ENCODE measurements at places on chromosomes 11 and 22.

- DNase-seq: no peak
These were observed 88.1 kb downstream of the XRRA1 start for GRCh38 chr11:74860743-74861142.

GRCh38 chr11:32297611-32298011 lies 137.7 kb downstream of the WT1 start:
- DNase-seq: peak; percentile 64

DNA sequence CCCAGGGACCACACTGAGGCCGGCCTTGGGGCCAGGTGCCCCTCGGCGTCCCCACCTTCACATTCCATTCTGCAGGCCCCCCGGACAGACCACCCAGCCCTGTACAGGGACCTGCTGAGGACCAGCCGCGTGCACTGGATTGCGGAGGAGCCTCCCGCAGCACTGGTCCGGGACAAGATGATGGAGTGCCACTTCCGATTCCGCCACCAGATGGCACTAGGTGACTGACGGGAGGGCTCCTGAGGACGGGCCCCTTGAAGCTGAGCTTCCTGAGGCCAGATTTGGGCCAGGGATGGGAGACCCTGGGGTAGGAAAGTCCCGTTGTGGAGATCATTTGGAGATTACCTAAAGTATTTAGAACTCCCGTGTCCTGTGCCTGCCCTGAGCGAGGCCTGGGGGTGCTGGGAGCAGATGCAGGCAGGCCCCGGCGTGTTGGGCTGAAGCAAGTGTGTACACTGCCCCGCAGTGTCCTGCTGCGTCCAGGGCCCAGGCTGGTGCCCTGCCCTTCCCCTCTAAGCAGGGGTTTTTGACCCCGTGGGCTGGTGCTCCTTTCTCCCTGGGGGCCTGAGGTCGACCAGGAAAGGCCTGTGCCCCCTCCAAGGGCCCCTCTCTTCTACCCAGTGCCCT lies 20.0 kb downstream of the TRMU start:
- DNase-seq: peak; percentile 65

GRCh38 chr11:78961247-78961646 lies 386.6 kb upstream of the NARS2 start:
- peak; percentile 60 for DNase-seq

DNA sequence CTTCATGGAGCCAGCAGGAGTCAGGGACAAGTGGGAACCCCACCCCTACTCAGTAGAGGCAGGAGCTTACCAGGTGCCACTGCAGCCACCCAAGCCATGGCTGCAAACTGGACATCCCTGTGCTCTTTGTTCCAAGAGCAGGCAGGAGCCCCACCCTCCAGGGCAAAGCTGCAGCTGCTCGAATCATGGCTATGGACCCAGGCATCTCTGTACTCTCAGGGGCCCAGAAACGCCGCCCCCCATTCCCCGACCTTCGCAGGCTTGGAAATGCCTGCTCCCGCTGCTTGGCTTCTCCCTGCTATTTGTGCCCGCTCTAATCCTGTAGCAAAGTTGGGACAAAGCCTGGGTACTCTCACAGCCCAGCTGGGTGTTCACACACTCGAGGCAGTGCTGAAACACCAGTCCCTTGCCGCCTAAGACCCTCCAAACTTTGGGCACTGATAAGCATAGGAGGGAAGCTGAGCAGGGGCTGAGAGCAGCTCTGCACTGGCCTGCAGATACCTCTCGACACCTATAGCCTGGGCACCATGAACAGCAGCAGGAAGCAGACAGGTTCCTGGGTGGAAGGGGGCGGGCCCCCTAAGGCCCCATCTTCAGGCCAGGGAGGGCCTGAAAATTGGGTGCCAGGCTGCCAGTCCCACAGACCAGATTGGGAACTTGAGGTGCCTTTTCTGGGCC lies 402.4 kb downstream of the LRRC4C start:
- no peak for DNase-seq

GRCh38 chr11:92702037-92702804 lies 267.2 kb upstream of the MTNR1B start:
- peak; percentile 8 for DNase-seq

DNA sequence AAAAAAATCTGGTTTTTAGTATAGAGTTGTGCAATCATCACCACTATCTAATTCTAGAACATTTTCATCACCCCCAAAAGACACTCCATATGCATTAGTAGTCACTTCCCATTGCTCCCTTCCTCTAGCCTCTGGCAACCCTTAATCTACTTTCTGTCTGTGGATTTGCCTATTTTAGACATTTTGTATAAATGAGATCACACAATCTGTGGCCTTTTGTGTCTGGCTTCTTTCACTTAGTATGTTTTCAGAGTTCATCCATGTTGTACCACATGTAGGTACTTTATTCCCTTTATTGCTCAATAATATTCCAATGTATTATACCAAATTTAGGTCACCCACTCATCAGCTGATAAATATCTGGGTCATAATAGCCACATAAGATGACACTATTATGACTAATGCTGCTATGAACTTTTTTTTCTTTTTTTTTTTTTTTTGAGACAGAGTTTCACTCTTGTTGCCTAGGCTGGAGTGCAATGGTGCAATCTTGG lies 67.5 kb upstream of the SCUBE2 start:
- no peak for DNase-seq

- DNase-seq: no peak
These were observed 260.0 kb downstream of the SOX6 start for GRCh38 chr11:16096336-16096735.

- DNase-seq: no peak
These were observed 80.5 kb upstream of the ADSL start for GRCh38 chr22:40265783-40266182.

- no peak for DNase-seq
These were observed 8.7 kb upstream of the HIPK3 start for GRCh38 chr11:33248416-33248971.

DNA sequence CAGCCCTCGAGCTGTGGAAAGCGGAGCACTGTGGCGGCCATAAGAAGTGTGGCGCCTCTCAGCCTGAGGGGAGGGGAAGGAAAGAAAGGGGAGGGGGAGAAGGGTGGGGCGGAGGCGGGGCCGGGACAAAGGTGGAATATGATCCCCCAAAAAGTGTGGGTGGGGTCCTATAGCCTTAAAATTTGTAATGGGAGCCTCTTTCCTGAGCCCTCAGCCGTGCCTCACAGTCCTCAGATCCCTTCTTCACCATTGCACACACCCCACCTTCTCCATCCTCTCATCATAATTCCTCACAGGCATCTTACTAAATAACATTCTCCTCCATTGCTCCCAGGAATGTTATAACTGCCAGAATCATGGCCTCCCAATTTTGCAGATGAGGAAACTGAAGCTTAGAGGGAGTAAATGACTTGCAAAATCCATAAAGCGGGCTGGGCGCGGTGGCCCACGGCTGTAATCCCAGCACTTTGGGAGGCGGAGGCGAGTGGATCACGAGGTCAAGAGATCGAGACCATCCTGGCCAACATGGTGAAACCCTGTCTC lies 600 bp upstream of the RAB6A start:
- no peak for DNase-seq

DNA sequence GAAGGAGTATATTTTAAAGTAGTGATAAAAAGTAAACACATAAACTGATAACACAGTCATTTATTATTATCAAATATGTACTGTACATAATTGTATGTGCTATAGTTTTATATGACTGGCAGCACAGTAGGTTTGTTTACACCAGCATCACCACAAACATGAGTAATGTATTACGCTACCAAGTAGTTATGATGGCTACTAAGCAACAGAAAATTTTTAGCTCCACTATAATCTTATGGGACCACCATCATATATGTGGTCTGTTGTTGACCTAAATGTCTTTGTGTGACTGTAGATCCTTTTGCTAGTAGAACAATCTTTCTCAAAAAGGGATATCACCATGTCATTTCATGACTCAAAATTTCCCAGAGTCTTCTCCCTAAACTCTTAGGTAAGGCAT lies 93.5 kb downstream of the LARGE2 start:
- DNase-seq: no peak

DNA sequence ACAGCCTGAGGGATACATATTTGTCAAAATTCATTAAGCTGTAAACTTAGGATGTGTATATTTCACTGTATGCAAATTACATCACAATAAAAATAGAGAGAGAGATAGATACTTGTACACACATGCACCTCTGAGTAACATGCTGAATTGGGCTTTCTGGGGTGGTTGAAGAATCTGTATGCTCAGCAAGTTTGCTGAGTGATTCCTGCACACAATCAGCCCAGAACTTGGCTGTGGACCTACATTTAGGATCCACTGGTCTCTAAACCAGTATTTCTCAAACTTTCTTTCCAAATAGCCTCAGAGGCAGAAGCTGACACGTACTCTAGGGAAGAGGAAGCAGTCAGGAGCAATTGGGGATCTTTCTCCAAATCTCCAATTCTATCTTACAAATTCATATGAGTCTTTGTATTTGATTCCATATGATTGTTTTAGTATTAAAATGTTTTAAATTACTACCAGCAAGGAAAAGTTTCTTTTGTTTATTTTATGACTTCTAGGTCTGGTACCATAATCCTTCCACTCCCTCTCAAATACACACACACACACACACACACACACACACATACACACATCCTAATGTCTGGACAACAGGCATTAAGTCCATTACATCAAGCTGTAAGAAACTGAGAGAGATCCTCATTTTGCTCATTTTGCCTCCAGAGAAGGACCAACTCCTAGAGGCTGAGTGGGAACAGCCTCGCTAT lies 20.0 kb downstream of the SYT13 start:
- no peak for DNase-seq

DNA sequence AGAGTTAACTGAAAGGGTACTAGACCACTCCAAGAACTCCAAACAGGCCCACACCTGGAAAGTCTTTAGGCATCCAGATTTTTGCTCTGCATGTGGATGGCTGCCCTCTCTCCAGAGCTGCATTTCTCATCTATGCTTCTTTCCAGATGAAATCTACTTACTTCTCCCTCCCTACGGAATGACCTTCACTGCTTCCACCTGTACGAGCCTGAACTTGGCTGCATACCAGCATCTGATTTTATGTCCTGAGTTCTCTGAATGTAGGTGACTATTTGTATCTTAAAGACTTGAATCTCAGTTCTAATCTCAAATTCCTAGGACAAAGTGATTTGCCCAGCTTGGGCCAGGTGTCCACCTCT lies 13.3 kb downstream of the CELF1 start:
- no peak for DNase-seq

GRCh38 chr22:33519071-33519973 lies 401.0 kb downstream of the LARGE1 start:
- peak; percentile 44 for DNase-seq

Measured in OCI-M1 (cell line).